ENCODE measurements at places on chromosomes 11 and 22.

GRCh38 chr11:1220941-1221721 is 1.7 kb upstream of the MUC5B start:
- DNase-seq: no peak

DNA sequence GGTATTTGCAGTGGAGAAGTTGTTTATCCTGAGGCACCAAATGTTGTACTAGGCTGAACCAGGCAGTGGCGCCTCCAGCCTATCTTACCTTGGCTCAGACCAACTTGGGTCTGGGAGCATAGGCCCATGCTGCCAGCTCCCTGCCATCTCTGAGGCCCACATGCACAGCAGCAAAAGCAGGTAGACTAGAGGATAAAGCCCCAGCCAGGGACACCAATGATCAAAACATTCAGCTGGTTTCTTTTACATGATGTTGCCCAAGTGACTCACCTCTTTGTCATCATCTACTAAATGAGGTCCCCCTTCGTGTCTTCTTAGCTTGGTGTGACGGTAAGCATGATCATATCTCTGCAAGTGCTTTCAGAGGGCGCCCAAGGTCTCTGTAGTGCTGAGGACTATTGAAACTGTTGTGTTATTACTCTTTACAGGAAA is 112.1 kb upstream of the DRD2 start:
- no peak for DNase-seq

DNA sequence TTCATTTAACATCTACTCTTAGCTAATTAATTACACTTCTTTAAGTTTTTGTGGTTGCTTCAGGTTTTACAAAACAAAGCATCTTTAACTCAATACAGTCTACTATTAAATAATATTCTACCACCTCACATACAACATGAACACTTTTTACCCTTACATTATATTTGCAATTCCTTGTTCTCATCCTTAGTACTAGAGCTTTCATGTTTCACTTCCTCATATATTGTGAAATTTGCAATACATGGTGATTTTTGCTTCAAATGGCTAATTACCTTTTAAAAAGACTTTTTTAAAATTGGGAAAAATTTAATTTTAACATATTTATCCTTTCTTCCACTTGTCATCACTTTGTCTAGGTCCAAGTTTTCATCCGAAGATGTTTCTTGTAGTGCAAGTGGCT is 37.5 kb downstream of the RSF1 start:
- DNase-seq: no peak

GRCh38 chr11:112277029-112277428 is 16.4 kb upstream of the PLET1 start:
- no peak for DNase-seq

- DNase-seq: no peak
These were observed 3.0 kb upstream of the SLCO2B1 start for GRCh38 chr11:75147875-75148263.

DNA sequence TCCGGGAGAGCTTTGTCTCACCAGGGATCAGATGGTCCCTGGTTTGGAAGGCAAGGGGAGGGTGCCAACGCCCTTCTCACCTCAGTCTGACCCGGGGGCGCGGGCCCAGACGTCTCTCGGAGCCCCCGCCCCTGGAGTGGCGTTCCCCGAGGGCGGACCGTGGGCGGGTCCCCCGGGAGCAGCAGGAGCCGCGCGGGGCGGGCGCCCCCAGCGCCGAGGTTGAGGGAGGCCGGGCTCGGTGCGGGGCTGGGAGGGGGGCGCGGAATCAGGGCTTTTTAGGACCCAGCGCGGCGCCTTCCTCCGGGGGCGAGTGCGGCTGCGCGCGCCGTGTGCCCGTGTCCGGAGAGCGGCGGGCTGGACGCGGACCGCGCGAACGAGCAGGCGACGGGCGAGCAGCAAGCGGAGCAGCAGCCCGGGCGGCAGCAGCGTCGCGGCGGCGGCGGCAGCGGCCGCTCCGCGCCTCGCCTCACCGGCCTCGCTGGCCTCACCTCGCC is at the start of gene KCNC1:
Gene KCNC1 (plus strand): TSS at position 364 of the 494 bp plus-strand sequence. CDS start 1,222 bp downstream, outside the sequence.
- no peak for DNase-seq

GRCh38 chr11:27085605-27086004 is 45.0 kb downstream of the BBOX1 start:
- no peak for DNase-seq

- DNase-seq: no peak
These were observed 389.1 kb downstream of the NXPE2 start for GRCh38 chr11:115067471-115067870.

GRCh38 chr11:18312012-18312411 is 9.9 kb downstream of the HPS5 start:
- no peak for DNase-seq

DNA sequence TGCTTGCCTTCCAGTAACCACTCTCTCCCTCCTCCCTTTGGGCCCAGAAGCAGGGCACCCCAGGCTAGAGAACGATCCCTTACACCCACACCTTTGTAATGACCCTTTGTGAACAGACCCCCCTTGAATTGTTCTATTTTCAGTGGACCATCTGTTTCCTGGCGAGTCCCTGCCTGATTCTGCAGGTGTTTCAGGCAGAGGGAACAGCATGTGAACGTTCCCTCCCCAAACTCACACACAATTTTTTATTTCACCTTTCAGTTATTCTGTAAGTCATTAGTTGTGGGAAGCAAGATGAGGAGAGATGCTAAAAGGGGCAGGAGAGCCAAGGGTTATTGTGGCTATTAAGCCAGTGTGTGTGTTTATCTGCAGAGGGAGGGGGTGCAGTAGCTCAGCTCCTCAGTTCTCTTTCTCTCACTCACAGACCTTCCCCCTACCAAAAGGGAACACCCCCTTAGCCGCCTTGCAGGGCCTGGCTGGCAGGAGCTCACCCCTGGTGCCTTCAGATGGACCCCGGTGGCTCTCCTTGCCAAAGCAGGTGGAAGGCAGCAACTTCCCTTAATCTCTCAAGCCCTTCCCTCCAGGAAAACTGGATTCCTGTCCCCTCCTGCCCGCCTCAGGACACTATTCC is 64.8 kb upstream of the SPON1 start:
- no peak for DNase-seq

DNA sequence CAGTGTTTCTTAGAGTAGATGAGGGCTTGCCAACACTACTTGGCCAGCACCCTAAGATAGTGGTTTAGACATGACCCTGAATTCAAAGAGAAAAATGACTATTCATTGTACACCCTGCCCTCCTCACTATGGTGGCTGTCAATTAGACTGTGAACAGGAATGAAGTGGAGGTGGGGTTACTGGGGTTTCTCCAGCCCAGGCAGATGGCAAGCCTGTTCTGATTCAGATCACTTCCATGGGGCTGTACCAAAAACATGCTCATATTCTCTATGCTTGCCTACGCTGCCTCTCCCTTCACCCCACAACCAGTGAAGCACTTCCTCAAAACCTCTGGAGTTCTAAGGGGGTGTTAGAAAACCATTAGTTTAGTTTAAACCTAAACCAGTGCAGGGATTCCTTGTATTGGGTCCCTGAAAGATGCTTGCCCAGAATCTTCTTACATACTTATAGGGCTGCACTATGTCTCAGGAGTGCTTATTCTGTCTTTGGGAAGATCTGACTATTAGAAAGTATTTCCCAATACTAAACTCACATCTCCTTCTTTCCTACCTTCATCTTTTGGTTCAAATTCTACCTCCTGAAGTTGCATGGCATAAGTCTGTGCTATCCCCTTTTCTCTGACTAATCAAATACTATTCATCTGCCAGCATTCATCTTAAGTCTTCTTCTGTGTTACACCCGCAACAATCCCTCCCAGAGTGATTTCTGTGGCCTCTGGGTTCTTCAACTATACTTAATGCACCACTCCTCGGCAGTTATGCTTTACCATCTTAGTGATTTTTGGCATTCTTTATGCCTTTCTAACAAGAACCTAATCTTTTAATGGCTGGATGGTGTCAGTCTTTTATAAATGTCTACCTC is 71.8 kb downstream of the ATG16L2 start:
- no peak for DNase-seq

DNA sequence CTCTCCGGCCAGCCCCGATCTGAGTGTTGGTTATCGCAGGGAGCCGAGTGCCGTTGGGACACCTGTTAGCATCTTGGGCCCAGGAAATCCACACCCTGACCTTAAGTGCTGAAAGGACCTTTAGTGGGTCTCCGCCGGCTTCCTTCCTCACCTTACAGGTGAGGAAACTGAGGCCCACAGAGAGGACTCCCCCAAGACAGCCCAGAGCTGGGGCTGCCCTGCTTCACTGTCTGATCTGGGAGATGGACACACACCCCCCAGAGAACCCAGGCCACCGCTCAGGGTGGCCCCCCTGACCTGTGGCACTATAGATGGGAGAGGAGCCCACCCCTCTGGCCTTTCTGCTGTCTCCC is 73.6 kb downstream of the FBLN1 start:
- no peak for DNase-seq

DNA sequence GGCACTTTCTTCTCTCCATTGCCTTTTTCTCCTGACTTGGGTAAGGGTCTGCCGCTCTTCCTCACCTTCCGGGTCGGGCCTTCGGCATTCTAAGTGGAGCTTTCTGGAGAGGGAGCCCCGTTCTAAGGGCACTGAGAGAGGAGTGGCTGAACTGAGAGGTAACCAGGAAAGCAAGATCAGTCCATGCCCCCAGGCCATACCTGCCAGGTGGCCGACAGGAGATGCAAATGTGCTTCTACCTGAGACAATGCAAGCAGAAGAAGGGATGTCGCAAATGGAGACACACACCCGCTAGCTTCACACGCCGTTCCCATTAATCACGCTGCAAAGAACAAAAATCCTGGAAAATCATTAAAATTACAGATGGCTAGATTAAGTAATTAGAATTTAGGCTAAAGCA is 156.4 kb upstream of the TBCEL start:
- DNase-seq: no peak

- no peak for DNase-seq
These were observed 70.1 kb downstream of the MICAL2 start for GRCh38 chr11:12180257-12181205.

DNA sequence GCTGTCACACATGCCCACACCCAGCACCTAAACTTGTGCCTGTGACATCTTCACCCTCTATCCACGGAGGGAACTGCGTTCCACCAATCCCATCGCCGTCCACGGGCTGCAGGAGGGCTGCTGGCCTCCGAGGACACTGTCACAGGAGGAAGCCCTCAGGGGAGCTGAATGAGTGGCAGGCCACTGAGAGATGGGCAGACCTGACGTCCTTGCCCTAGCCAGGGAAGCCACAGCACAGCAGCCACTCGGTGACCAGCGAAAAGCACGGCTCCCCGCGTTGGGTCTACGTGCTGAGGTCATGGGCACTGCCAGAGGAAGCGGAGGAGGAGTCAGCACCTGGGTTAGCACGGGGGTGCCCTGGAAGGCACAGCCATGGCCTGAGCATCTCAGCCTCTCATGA is 50.5 kb downstream of the IGSF9B start:
- DNase-seq: no peak

- no peak for DNase-seq
These were observed 13.1 kb upstream of the LYVE1 start for GRCh38 chr11:10581481-10582019.

- DNase-seq: no peak
These were observed 3.0 kb upstream of the CEND1 start for GRCh38 chr11:792873-793272.

DNA sequence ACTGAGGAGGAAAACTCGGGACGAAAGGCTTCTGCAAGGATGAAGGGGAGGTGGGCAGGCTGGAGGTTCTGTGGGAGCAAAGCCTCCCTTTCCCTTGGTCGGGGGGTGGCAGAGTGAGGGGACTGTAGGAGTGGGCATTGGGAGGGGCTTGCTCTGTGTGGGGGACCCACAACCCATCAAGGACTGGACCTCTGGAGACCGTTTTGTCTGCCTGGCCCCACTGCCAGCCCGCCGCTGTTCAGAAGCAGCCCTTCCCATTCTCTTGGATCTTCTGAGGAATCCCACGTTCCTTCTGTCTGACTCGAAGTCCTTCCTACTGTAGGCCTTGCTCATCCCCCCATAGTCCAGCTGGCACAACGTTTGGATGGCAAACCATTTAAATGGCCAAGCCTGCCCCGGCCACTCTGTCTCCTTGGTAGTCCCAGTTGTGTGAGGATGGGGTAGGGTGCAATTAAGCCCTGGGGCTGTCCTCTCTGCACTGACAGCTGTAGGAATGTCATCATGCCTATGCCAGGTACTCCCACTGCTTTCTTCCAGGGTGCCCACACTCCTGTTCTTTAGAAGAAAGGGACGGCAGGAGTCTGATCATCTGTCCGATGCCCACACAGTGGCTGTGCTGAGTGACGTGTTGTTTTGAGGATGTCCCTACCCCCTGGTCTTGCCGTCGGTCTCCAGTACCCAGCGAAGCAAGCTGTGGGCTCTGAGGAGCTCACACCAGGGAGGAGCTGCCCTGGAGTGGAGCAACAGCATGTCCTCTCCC is 17.0 kb upstream of the NECTIN1 start:
- no peak for DNase-seq

GRCh38 chr11:34431979-34432378 is 6.8 kb upstream of the CAT start:
- DNase-seq: no peak

GRCh38 chr11:73478737-73479347 is 102.6 kb downstream of the RELT start:
- no peak for DNase-seq

DNA sequence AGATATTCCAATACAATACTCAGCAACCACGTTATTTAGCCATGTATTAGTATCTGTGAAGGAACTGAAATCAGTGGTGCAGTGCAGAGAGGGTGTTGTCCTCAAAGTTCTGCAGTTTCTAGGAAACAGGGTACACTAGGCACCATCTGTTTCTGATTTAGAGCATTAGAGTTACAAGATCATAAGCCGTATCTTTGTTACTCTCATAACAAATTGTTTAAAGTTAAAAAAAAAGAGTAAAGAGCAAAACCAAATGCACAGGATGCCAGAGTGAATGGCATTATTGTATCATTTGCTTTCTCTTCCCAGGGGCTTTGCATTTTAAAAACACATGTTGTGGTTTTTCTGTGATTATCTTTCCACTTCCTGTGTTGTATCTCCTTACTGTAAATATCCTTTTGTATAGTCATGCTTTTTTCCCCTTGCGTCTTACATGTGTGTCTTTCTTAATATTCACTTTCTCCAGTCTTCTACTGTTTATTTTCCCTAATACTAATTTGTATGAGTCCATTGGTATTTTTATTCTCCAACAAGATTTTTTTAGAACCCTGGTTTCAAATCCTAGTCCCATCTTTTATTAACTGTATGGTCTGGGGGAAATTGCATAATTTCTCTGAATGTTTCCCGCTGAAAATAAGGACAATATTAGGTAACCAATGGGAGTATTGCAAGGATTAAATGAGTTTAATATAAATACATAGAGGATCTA is 15.2 kb upstream of the NUP160 start:
- DNase-seq: no peak

DNA sequence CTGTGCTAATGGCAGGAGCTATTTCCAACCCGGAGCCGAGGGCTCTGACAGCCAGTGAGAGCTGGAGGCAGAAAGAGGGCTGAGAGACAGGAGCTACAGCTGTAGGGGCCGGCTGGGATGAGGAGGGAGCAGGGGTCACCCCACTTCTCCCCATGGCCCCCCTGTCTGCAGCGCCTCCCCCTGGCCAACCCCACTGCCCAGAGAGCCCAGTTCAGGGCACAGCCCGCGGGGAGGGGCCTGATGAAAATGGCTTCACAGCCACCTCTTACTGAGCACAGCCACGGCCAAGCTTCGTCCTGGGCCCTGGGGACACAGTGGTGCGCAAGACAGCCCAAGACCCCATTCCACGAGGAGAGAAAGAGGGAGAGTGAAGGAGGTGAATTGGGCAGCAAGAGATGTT is 27.9 kb downstream of the RPL3 start:
- no peak for DNase-seq
